ENCODE measurements at places on chromosomes 4 and X. TPM values are rescaled to one million over a fixed set of nuclear protein-coding genes. Genes with fewer than 3 reads are reported as not detected.

DNA sequence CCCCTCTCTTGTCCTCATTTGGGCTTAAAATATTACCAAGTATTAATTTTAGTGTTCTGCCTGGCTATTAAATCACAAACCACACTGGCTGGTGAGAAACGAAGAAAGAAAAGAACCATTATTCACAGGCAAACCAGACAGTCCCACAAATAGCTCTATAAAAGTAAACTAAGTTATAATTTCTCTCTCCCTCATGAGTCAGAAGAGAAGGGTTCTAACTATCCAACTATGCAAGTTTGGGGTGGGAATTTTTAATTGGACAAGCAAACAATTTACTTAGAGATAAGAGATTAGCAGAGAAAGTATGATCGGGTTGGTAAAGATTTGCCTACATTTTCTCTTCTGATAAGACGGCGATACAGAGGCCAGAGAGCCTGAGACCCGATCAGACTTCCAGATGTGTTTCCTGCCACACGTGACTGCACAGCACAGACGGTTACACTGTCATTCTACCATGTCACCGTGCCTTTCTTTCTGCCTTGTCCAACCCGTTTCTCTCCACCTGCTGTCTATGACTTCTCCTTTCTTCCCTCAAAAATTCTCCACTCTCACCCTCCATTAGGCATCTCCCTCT, 52.3 kb downstream of the MEPE start:
- DNase-seq, result no peak

DNA sequence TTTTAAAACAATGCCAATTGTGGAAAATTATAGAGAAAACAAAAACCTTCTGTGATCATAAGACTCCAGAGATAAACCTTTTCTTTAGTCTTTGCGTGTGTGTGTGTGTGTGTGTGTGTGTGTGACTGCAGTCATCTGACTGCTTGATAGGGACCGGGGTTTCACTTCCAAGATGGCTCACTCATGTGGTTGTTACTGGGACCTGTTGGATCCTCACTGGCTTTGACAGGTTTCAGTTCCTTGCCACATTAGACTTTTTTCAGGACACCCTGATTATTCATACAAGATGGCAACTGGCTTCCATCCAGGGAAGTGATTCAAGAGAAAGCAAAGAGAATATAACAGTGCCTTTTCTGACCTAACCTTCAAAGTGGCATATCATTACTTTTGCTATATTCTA, 21.9 kb upstream of the MAD2L1 start:
- DNase-seq, result no peak

DNA sequence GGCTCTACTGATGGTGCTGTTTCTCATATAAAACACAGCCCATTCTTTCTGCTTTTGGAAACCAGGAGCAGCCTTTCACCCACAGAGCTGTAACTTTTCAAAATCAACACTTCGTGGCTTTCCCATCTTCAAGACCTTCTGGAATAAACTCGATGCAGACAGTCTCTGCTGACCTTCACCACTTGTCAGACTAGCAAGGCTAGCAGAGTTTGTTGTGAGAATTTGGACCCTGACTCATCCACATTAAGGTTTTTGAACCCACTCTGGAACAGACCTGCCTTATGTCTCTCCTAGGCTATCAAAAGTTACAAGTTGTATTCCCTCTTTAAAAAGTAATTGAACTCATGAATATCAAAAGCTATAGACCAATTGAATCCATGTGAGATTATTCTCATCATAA, 88.6 kb downstream of the MAML3 start:
- DNase-seq, result no peak

DNA sequence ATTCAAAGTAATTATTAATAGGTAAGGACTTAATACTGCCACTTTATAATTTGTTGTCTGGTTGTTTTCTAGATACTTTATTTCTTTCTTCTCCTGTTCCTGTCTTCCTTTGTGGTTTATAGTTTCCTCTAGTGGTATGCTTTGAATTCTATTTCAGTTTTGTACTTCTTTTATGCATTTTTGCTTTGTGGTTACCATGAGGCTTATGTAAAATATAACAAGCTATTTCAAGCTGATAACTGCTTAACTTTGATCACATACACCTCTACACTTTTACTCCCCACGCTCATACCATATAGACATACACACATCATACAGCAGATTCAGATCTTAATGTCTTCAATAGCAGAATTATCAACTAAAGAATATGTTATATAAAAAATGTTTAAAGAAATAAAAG, 192.3 kb downstream of the SCFD2 start:
- no peak for DNase-seq

DNA sequence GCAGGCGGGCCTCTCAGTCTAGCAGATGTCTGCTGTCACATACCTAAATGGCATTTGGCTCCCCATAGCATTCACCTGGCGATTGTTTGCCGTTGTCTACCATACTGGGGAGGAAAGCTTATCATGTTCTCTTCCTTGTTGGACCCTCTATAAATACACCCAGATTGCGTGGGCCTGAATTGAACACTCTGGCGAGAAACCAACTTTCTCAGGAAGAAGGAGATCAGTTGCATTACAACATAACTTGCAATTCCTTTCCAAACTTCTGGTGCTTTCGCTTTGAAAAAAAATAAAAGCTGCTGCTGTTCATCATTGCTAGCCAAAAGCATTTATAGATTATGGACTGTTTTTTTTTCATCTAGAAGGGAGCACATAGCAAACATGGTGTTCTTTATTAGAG, 230.0 kb upstream of the GPC4 start:
- no peak for DNase-seq

DNA sequence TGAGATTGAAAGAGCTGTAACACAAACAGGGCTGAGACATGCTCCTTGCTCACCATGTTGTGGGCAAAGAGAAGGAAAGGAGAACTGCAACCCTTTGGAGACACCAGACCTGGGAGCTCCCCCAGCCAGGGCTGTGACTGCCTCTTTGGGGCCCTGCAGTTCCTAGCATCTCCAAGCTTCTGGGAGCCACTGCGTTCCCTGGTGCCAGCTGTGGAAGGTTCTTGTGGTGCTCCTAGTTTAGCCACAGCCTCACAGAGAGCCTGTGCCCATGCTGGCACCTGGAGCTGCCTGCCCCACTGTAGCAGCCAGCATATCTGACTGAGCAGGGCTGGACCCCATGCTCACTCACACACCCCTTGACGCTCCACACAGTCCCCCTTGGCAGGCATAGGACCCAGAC, 141.7 kb downstream of the PDHA2 start:
- DNase-seq, result no peak

- no peak for DNase-seq
Observed at GRCh38 chrX:22249371-22249770, 23.3 kb upstream of the CBLL2 start.

GRCh38 chr4:7021930-7022664, 21.1 kb upstream of the TADA2B start:
- DNase-seq, result no peak

DNA sequence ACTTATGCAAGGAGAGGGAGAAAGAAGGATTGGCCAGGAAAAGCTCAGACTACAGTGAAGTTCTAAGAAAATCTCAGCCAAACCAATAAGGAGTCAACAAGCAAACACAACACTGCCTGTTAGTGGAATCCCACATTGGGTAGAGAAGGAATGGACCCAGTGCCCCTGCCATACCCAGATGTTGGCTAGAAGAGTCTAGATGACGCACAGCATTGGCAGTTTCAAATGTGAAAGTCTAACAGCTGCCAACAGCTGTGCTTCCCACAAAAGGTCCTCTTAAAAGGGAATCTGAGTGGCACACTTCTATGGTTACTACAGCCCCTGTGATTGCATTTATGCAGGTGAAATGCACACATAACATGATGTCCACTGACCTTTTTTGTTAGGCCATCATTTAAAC, 37.2 kb upstream of the CPEB2 start:
- DNase-seq, result no peak

DNA sequence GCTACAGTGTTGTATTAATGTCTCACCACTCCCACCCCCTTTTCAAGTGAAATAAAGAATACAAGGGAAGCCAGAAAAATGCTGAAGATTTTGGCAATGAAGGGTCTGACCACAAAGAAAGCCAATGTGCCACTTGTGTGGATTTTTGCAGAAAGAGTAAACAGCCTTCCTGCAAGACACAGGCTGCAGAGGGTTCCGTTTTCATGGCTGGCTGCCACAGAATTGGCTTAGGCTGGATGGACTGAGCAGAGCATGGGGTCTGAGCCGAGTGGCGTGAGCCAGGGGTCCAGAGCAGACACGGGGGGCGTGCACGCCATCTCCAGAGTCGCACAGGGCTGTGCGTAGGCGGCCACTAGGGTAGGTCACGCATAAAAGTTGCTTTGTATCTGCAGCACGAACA, 69.2 kb downstream of the MTNR1A start:
- no peak for DNase-seq

- no peak for DNase-seq
Observed at GRCh38 chr4:48370260-48371134, 29.2 kb downstream of the SLAIN2 start.

DNA sequence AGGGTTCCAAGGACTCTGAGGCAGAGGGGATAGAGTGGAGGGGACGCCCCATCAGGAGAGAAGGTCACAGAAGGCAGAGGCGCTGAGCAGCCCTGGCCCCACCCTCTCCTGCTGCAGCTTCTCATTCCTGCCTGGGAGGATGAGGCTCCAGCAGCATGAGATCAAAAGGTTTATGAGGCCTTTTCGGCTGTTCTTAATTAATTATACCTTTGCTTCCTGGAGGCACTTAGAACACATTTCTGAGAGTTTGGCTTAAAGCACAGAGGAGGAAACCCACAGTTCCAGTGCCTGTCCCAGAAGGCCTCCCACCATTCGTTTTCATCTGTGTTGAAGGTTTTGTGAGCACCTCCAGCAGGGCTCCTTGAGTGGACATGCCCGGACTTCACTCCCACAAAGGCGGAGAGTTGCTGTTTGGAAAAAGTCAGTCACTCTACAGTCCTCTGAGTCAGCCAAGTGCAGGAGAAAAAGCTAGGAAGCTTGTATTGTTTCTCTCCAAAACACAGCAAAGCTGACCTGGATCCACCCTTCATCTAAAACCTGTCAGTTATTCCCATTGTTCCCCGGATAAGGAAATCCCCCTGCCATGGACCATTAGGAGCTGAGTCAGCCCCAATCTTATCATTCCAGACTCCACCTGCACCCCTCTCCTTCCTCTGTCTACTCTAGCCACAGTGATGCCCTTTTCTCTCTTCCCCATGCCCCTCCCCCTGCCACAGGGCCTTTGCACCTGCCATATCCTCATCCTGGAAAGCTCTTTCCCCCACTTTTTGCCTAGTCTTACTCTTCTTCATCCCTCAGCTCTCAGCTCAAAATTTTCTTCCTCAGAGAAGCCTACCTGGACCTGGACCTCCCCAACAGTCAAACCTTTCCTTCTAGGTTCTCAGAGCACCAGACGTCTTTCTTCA, 276.8 kb downstream of the FBXW7 start:
- DNase-seq, result no peak

GRCh38 chr4:109294468-109295020, 7.9 kb downstream of the COL25A1 start:
- no peak for DNase-seq

- no peak for DNase-seq
Observed at GRCh38 chrX:700936-701335, 70.3 kb downstream of the SHOX start.

GRCh38 chr4:17762726-17763125, 18.7 kb downstream of the FAM184B start:
- DNase-seq, result no peak

DNA sequence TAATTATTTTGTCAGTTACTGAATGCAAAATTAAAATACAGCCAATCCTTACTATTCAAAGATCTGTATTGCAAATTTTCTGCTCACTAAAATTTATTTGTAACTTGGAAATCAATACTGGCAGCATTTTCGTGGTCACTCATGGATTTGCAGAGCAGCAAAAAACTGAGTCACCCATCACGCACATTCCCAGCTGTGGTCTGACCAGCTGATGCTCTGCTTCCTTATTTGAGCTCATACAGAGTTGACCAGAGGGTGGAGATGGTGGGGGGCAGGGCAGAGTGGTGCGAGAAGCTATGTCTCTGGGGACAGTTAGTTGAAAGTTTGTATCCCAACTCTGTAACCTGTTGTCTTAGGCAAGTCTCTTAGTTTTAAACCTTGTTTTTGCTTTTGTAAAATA, 214.8 kb downstream of the SPCS3 start:
- no peak for DNase-seq

DNA sequence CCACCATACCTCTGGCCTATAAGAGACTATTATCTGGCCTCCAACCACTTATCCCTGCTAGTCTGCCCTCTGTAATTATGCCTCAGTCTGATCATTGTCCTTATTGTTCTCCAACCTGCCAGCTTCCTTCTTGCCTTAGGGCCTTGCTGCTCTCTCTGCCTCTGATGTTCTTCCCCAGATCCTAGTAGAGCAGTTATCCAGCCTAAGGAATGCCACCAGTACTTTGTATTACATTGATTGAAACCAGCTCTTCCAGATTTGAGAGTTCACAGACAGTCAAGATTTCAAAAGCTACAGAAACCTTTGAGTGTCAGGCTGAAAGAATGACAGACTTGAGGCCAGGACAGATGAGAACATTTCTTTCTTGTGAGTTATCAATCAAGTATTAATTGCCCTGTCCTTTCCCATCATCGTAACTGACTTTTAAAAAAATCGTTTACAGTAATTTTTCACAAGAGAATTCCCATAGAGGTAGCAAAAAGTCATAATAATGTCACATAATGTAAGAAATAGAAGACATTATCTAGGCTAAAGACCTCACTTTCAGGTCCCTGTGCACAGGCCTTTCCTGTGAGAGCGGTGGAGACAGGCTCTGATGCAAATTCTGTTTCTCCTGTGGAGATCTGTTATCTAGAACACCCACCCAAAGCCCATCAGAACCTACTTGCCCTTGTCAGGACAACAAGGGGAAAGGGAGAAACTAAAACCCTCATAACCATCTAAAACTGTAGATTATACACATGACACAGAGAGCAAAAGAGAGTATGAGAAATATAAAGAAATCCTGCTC, 64.1 kb upstream of the GUCY1A1 start:
- no peak for DNase-seq

DNA sequence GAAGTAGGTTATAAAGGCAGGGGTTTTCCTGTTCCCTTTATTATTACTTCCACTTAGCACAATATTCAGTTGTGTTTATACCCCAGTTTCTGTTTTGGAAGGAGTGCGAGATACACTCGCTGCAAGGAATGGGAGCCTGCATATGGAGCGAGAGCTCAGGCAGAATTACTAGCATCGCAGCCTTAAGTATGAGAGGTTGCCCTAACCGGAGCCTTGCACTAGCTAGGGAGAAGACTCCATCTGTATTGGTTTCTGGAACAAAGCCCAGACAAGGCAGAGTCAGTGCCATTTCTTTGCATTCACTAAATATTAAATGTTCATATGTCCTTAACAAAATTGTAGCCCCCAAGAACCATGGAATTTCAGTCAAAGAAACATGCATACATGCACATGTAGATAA, 6.2 kb upstream of the DCTD start:
- DNase-seq, result no peak

RGN gene
- total RNA-seq, result 0.18 TPM

SGMS2 gene
- 17.1 TPM for total RNA-seq

WDR45 gene
- total RNA-seq, result 91.3 TPM

BDH2 gene
- 55.9 TPM for total RNA-seq

SUPT20HL2 gene
- total RNA-seq, result not detected

F8A3 gene
- total RNA-seq, result 5.6 TPM

IL9R gene
- total RNA-seq, result not detected

SLITRK2 gene
- total RNA-seq, result not detected

GUCY1B1 gene
- 13.2 TPM for total RNA-seq

PNMA5 gene
- total RNA-seq, result not detected

ATRX gene
- total RNA-seq, result 102 TPM

Data from osteocyte (in vitro differentiated cells).